Substantia nigra (tissue), 51 donors: ENCODE measurements at places on chromosomes 2 and 18.

- peak; percentile 52 for DNase-seq
Measured at GRCh38 chr2:102736410-102737409, 25.1 kb upstream of the TMEM182 start.

- no peak for DNase-seq
Measured at GRCh38 chr2:228853151-228853550, 417.9 kb downstream of the PID1 start.

GRCh38 chr2:151334082-151334815, 23.1 kb upstream of the TNFAIP6 start:
- no peak for DNase-seq

DNA sequence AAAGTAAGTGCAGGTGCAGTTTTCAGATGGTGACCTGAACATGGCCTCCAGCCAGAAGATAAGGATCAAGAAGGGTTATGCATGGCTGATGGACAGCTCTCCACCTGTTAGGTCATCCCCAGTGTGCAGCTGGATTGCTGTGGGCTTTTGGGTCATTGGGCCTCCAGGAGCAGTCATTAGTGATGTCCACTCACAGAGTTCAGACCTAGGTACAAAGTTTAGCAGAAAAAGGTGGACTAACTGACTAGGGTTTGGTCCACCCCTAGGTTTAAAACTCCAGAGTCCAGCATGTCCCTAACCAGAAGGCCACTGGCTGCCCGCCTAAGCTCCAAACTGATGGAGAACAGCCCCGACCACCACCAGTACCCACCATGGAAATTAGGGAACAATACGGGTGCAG, 18.3 kb upstream of the SULT1C2 start:
- DNase-seq, result no peak

GRCh38 chr2:21268197-21268877, 144.6 kb downstream of the TDRD15 start:
- DNase-seq, result no peak

DNA sequence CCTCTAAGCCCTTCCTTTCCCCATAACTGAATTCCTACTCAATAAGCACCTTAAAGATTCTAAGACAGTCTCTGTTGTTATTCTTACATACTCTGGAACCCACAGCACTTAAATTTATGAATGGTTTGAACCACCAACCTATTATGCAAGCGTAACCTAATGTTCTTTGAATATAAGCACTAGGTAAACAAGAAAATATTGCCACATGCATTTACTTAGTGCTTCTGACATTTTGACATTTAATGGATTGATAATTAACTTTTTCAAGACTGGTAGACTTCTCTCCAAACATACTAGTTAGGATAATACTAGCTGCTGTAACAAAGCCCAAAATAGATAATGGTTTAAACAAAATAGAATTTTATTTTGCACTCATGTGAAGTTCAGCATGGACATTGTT, 164.8 kb downstream of the ARHGAP15 start:
- DNase-seq, result no peak

DNA sequence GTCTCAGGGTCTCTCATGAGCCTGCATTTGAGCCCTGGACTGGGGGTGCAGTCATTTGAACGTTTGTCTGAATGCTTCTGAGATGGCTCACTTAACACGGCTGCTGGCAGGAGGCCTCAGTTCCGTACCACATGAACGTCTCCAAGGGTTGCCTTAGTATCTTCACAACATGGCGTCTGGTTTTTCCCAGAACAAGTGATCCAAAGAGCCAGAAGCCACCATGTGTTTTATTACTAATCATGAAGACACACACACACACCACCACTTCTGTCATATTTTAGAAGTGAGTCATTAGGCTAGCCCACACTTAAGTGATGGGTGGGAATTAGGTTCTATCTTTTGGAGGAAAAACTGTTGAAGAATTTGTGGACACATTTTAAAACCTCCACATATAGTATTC, 15.0 kb upstream of the MYO1B start:
- no peak for DNase-seq

- DNase-seq, result no peak
Measured at GRCh38 chr2:73614997-73615396, 27.2 kb downstream of the NAT8 start.

DNA sequence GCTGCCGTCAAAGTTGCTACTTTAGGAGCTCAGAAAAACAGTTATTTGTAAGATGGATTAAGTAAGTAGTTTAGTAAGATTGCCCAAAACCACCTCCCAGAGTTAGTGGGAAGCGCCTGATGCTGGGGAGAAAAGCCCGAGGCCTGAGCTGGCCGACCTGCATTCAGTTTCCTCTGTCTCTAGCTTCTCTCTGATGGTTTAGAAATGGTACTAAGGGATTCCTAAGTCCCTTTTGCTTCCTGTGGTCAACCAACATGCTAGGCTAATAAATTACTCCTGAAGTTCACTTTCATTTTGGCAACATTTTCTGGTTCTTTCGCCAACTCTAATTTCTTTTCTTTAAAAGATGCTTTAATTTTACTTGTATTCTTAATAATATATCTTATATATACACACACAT, 60.1 kb downstream of the ASAP2 start:
- no peak for DNase-seq

DNA sequence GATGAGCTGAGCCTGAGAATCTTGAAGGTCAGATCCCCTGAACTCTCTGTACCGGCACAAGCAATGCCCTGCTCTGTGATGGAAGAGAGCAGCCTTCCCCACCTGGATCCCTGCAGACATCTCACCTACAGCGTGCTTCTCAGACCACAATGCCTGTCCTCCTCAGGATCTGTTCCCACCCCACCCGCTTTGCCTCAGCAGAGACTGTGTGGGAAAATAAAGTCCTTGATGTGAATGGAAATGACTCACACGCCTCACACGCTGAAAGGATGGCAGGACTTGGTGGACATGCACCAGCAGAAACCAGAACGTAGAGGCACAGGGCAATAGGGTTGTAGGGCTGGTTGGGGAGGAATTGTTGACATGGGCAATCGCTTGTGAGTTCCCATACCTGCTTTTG, 117.9 kb upstream of the POU3F3 start:
- DNase-seq, result no peak

- no peak for DNase-seq
Measured at GRCh38 chr2:170747921-170748320, 22.3 kb upstream of the ERICH2 start.

DNA sequence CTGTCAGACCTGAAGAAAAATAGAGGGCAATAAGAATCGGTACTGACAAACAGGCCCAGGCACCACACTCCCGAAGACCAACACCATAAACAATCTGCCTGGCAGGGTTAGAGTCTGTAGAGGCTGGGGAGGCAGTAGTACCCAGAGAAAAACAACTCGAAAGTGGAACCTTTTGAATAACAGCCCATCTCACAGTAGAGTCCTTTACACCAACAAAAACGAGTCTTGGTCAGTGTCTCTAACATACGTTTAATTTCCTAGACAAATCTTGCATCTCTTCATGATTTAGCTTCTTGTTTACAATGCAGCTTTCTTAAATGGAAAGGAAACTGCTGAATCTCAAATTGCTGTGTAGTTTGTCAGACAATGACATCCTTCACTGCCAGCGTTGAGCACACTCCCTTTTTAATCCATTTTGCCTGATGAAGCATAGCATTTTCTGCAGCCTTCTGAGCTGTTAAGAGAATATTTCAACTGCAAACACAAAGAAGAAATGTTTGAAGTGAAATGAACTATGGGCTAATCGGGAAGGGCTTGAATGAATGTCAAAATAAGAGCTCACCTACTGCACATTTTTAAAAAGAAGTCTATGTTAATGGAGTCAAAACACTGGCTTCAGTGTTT, 73.1 kb upstream of the DSG1 start:
- DNase-seq, result no peak

DNA sequence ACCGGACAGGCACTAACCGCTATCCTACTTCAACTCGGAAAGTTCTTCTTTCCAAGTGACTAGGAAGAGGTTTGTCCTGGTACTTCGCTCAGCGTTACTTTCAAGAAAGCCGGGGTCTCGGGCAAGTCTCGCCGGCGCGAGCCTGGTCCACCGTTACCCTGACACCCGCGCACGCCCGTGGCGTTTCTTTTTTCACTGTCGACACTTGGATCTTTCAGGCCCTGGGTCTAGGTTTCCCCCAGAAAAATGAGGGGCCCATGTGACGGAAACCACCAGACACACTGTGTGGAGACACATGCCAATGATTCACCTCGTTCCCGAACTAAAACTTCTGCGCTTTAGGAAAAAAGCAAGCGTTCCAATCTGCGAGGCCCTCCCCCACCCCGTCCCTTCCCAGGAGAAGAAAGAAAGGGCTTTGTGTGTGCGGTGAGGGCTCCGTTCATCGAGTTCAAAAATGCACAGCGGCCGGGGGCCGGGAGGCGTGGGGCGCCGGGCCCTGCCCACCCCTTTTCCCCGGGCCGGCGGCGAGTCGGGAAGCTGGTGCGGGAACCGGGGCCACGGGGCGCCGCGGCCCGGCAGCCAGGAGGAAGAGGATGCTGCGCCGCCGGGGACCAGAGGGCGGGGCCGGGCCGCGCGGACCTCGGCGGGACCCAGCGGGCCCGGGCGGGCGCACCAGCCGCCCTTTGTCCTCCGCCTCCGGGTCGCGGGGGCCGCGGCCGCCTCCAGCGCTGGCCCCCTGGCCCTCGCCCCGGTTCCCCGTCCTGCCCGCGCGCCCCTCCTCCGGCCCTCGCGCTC, 2.6 kb downstream of the ZNF521 start:
- DNase-seq, result peak; percentile 56

DNA sequence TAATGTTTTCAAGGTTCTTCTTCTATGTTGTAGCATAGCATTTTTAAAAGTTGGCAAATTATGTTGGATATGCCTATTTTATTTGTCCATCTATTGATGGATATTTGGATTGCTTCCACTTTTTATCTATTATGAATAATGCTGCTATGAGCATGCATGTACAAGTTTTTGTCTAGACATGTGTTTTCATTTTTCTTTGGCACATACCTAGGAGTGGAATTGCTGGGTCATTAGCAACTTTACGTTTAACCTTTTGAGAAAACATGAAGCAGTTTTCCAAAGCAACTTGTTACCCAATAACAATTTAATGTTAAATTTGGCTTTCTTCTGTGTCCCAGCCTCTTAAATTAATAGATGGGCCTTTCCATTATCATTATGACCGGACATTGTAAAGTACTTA, 30.3 kb downstream of the DNAH6 start:
- DNase-seq, result no peak

- DNase-seq, result no peak
Measured at GRCh38 chr18:11666176-11666575, 22.9 kb upstream of the GNAL start.

GRCh38 chr2:145919477-145919876, 1399.6 kb upstream of the ZEB2 start:
- DNase-seq, result no peak

DNA sequence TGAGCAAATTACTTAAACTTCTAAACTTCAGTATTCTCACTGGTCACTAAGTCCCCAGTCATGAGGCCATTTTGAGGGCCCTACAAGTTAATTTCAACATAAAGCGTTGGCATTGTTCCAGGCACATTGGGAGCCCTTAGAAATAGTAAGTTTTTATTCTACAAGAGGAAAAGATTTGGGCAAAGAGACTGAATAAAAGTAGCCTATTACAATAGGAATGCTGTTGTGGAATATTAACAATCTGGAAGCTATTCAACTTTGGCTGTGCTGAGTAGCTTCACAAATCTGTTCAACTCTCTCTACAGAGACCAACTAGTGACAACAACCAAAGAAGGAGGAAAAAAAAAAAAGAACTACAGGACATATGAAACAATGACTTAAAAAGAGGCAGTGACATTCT, 1287.5 kb upstream of the NXPH2 start:
- DNase-seq, result no peak

- DNase-seq, result no peak
Measured at GRCh38 chr2:72561621-72562318, 264.1 kb downstream of the EXOC6B start.

DNA sequence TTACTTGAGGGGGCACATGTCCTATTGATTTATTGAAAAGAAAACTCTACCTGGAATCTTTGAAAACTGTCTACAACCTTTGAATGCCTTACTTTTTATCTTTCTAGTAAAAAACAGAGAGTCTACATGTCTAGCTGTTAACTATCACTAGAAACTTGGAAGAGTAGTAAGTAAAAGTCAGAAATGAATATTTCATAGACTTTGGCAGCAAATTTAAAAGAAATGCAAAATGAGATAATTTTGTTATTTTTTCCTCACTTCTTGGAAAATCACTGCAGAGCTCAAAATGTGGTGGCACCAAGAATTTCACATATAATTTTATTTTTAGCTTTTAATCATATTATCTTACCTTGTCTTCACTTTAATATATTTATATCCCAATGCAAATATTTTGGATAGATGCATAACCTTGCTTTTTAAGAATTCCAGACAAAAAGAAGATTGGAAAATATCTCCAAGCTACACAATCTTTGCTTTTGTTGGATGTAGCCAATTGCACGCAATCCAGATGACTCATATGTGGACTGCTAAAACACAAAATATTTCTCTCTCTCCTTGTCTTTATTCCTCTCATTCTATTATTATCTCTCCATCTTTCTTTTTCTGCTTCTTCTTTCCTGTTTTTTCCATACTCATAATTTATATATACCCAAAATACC, 92.2 kb upstream of the DSEL start:
- DNase-seq, result no peak

GRCh38 chr2:191355170-191355758, 110.1 kb downstream of the MYO1B start:
- DNase-seq, result no peak

DNA sequence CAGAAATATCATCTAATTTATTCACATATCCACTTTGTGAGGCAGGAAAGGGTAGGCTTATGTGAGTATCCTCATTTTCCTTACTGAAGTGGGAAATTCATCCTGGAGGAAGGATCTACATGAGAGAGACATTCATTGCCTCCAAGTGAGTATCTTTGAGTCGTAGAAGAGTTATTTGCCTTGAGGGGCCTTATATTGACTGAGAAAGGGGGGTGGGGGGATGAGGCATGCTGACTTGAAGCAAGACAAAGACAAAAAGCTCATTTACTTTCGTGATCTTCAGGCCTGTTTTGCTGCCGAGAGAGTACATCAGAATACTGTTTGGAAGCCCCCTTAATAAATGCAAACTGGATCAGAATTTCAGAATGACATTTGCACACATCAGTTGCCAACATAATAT, 17.6 kb upstream of the NEDD4L start:
- no peak for DNase-seq

GRCh38 chr2:26477911-26478253, at the start of gene OTOF:
OTOF (minus strand) TSS chr2:26478124.
- DNase-seq, result no peak

DNA sequence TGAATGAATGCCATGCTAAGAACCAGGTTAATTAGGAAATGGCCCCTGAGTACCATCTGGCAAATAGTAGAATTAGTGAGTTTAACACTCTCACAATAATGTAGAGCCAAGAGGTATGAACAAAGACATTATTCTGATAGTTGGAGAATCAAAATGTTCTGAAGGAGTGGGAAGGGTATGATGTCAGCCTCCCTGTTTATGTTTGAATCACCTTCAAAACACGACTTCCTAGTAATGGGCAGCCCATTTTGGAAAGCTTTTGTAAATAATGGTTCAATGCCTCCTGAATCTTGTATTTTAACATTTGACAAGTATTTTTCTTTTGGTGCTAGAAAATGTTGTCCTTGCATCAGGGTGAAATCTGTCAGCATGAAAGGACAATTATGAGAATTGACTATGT, 108.3 kb downstream of the DSEL start:
- no peak for DNase-seq
